ENCODE measurements at places on chromosomes 13 and 19.

DNA sequence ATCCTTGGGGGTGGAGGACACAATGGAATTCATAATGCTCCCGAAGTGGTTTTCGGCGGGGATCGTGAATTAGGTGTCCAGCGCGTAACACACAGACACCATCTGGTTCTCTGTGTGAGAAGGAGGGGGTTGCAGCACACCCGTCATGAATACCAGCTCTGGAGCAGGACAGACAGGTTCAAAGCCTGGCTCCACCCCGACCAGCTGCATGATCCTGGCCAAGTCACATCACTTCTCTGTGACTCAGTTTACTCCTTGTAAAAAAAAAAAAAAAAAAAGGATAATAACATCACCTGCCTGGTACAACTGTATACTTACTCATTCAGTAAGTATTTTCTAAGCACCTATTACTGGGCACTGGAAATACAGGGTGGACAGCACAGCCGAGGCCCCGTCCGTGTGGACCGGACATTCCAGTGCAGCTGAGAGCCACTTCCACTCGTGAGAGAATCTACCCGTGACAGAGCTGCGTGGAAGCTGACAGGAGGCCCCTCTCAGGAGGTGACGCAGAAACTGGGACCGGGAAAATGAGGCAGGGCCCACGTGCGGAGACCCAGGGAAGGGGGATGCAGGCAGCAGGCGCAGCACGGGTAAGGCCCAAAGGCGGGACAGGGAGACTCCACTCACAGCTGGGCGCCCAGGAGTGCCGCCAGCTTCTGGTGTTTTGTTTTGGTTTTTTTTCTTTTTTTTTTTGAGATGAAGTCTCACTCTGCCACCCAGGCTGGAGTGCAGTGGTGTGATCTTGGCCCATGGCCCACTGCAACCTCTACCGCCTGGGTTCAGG, 12.0 kb downstream of the RDH13 start:
- DNase-seq = no peak

DNA sequence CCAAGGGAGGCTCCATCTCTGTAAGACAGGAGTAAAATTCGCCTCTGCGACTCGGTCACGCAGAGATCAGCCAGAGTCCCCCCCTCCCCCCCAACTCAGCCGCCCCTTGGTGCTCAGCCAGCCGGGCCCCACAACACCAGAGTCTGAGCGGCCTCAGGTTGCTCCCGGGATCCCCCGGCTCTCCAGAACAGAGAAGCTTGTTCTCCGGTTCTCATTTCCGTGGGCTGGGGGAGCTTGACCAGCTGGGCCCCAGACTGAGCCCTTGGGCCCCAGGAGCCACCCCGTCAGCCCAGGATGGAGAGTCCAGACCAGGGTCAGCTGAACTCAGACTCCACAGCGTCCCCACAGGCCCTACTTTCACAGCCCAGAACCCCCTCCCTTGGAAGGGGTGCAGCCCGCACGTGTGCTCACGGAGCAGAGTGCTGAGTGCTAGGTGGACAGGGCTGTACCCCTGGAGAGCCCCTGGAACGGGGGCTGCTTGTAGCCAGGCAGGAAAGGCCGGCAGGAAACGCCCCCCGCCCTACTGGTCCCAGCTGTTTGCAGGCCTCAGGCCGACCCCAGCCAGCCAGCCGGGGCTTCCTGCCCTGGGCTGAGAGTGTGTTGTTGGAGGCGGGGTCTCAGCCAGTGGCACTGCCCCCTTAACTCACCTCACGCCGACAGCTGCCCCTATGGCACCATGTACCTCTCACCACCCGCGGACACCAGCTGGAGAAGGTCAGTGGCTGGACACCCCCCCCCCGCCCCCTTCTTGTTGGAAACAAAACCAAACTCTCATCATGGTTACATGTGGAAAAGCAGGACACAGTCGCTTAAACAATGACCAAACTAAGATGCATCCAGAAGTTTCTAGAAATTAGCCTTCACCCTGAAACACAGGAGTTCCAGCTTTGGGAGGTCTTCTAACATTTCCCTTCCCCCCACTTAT, 44.4 kb downstream of the COMP start:
- peak; percentile 64 for DNase-seq

DNA sequence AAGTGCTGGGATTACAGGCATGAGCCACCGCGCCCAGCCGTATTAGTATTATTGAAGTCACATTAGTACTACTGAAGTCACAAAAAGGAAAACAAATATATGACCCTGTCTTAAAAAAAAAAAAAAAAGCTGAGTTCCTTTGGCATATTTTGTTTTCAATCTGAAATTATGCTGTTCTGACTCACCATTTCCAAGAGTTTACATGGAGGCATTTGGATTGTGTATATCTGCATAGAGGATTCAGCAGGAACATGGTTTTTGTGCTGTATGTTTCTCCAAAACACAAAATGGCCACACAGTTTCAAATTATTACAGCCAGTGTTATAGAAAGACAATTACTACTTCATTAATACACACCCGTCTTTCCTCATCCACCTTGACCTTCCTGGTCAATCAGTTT, 103.5 kb upstream of the TSC22D1 start:
- no peak for DNase-seq

DNA sequence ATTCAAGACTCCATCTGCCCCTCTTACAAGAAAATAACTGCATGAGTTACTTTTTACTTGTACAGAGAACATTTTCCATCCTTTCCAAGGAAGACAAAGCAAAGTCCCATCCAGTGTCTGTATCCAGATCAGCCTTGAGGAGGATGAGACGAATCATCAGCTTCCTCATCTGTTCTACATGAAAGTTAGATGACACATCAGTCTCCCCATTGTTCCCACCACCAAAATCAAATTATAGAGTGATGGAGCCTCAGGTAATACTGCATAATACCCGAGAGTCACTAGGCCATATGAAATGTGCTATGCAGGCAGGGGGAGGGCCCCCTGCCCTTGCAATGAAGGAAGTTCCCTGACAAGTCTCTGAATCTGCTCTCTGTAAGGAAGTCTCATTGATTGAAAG, 1244.6 kb upstream of the SLC10A2 start:
- no peak for DNase-seq

- DNase-seq = no peak
Observed at GRCh38 chr19:3451451-3451866, 28.9 kb downstream of the SMIM24 start.

DNA sequence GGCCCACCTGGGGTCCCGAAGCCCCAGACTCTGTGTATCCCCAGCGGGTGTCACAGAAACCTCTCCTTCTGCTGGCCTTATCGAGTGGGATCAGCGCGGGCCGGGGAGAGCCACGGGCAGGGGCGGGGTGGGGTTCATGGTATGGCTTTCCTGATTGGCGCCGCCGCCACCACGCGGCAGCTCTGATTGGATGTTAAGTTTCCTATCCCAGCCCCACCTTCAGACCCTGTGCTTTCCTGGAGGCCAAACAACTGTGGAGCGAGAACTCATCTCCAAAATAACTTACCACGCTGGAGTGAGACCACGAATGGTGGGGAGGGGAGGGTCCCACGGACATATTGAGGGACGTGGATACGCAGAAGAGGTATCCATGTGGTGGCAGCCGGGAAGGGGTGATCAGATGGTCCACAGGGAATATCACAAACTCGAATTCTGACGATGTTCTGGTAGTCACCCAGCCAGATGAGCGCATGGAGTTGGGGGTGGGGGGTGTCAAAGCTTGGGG, 1.0 kb upstream of the ICAM5 start:
- no peak for DNase-seq

- DNase-seq = no peak
Observed at GRCh38 chr19:16367261-16367683, 42.6 kb downstream of the KLF2 start.

GRCh38 chr13:50891206-50891605, 18.4 kb upstream of the RNASEH2B start:
- DNase-seq = no peak

- no peak for DNase-seq
Observed at GRCh38 chr13:47901441-47901840, 99.6 kb downstream of the SUCLA2 start.

DNA sequence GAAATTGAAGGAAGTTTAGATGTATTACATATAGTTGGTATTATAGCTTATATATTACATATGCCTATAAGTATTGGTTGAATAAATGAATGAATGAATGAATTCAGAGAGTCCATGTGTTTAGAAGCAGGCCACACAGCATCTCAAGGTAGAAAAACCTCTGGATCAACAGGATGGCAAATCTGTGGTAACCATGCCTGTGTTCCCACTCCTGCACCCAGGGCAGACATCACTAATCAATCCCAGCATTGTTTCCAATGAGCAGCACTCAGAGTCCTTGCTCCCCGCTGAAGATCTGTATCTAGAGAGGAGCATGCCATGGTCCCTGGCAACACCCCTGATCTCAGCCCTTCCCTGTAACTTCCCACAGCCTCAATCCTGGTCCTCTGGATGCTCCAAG, 944 bp downstream of the CEACAM19 start:
- no peak for DNase-seq

GRCh38 chr13:93409001-93409400, 182.4 kb downstream of the GPC6 start:
- DNase-seq = no peak

DNA sequence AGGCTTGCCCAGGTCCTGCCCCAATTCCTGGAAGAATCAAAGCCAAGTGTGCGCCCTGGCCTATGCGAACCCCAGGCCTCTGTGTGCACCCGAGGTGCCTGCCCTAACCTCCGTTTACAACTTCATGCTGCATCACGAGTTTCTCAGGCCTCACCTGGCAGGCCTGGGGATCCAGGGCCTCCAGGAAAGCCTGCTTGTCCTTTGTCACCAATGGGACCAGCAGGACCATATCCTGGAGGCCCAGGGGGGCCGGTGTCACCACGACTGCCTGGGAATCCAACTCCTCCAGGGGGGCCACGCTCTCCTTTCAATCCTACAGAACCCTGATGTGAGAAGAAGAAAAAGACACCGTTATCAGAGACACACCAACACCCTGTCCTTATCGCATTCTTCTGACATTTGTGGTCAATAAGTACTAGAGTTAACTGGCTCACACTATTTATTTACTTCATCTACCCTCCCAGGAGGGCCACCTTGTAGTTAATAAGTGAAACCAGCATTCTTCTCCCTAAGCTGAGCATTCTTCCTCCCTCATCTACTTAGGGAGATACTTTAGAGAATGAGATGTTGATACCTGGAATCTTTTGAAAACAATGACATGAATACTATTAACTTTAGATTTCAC, 120.6 kb downstream of the COL4A1 start:
- DNase-seq = no peak

DNA sequence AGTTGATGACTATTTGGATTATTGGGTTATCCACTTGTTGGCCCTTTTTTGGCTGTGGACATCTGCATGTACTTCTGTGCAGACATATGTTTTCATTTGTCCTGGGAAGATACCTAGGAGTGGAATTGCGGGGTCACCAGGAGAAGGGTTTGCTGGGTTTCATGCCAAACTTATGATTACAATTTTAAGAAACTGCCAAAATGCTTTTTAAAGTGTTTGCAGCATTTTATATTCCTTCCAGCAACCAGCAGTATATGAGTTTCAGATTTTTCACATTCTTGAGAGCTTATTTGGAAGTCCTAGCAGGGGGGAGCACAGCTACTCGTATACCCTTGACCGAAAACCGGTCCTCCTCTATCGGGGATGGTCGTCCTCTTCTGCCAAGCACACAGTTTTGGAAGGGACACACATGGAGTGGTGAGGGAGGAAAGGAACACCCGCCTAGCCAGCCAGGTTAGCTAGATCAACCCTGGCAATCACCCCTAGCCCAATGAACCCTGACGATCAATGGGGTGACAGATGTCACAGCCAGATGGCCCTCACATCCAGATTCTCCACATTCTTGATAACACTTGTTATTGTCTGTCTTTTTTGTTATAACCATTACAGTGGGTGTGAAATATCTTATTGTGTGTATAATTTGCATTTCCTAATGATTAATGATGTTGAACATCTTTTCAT, 26.7 kb upstream of the RNF113B start:
- DNase-seq = no peak

DNA sequence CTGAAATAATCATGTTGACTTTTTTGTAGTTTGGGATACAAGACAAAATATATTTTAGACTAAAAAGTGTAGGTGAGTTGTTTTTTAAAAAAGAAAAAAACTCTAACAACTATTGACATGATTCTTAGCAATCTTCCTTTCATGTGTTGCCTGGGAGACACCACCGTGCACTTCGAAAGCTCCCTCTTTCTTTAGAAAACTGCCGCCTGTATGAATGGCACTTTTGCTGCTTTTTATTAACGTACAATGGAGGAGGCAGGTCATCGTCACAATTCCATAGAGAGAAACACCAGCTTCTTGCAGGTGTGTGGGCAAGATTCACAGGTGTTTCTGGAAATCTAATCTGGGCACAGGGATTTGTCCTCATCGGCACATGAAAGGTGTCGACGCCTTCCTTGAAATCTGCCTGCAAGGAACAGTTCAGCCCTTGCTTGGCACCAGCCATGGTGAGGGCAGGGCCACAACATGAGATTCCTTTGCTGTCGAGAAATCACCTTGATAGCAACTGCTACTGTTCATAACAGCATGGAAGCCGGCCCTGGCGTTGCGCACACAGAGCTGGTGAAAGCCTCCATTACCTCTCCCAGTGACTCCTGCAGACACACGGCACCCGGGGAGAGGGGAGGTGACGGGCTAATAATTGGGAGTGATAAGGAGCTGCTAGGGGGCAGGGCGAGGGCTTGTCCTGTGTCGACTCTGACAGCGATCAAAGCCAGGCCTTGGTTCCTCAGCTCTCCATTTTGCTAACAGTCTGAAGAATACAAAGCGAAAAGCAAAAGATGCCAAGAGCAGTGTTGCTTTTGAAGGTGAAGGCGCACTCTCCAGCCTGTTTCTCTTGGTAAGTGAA, 66.5 kb downstream of the EFNB2 start:
- no peak for DNase-seq

DNA sequence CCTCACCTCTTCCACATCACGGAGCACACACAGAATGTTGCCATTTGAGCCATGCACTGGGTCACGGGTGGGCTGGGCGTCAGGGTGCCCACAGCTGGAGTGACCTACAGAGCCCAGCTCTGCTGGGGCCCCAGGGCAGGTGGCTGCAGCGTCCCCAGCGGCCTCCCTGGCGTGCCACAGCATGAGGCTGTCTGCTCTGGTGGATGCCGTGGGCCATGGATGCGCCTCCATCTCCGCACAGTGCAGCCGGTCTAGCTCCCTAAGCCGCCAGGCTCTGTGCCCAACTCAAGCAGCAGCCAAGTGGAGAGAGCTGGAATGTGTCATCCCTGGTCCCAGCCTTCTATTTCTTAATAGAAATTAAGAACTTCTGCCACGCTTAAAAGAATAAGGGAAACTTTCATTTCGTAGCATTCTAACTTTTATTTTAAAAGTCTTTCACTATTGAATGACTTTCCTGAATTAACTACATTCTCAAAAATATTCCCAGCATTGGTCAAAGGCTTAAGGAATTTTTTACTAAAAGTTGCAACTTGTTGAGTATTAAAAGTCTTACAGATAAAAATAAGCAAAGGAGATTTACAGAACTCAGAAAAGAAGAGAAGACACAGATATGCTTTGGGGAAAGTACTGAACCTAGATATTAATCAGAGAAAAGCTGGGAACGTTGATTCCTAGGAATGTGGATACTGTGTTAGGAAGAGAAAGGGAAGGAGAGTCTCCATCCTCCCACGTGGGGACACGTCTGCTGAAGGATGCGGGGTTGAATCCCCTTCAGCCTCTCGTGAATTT, 59.3 kb downstream of the ATP11A start:
- no peak for DNase-seq

- DNase-seq = no peak
Observed at GRCh38 chr19:291561-292280, 518 bp upstream of the PLPP2 start.

Measured in muscle of arm (tissue), 14 donors.